Fibroblast of skin of back (primary cell): ENCODE measurements at places on chromosomes 4 and X.

GRCh38 chr4:38076153-38076669 is 116.0 kb downstream of the PTTG2 start:
- DNase-seq: no peak

DNA sequence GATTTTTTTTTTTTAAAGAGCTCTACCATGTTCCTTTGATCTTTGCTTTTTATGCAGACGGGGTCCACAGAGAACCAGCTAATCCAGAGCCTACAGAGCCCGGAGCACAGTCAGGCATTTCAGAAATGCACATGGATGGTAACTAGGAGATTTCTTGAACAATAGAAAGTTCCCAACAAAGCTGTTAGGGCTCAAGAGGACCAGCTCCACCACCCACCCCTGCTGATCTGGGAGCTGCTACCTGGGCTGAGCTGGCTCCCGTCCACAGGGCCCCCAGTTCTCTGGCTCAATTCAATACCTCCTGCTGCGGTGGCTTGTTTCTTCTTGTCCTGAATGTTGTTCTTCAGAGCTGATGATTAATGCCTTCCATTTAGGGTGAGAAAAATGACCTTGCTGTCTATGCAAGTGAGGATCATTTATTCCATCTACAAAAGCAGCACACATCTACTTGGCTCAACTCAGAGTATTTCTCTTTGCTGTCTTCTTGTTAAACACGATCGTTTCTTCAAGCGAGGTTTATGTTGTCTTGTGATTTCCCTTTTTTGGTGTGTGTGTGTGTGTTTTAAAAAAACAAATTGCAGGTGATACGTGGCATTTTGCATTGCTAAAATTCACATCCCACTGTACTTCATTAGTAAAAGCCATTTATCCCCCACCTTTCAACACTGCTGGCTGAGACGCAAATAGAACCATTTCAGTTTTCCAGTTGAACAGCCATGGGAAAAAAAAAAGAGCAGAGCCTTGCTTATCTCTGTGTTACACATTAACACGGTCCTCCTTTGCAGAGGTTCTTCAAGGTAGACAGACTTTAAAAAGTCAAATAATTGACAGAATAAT is 31.3 kb downstream of the IGFBP7 start:
- peak; percentile 74 for DNase-seq

DNA sequence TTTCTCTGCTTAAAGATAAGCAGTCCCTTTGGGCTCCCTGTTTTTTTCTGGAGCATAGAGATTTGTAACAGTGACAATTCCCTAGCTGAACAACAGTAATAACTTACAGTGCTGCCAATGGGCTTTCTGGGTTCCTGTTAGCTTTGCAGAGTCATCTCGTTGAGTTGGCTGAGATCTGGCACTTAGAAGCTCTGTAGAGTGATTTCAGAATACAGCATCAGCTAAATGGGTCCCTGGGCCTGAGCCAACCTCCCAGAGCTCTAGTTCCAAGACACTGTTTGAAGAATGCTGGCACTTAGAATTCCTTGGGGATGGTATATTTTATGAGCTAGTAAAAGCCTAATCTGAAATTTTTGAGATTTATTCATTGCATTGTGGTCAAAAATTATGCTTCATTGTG is 43.5 kb upstream of the SERTM2 start:
- DNase-seq: no peak

- DNase-seq: no peak
These were observed 22.9 kb downstream of the KCTD8 start for GRCh38 chr4:44425614-44426208.

DNA sequence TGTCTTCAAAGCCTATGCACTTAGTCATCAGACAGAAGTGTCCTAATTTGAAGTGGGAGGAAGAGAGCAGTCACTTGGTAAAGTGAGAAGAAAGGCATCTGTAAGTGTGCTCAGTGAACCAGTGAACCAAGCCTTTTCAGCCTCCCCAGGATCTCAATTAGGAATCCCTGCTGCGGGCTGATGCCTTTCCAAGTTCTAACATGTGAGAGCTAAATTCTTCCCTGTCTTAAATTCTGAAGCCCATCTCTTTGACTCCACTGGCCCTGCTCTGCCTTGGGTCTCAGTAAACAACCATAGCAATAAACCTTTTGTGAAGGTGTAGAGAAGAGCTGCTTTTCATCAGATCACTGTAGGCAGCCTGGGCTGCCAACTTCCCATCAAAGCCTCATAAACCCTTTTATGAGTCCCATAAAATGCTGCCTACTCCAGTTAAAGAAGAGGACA is 701.2 kb upstream of the LCORL start:
- no peak for DNase-seq

GRCh38 chrX:40473460-40474204 is 107.1 kb upstream of the ATP6AP2 start:
- DNase-seq: no peak

GRCh38 chr4:56289934-56290333 is 97.4 kb downstream of the AASDH start:
- no peak for DNase-seq

DNA sequence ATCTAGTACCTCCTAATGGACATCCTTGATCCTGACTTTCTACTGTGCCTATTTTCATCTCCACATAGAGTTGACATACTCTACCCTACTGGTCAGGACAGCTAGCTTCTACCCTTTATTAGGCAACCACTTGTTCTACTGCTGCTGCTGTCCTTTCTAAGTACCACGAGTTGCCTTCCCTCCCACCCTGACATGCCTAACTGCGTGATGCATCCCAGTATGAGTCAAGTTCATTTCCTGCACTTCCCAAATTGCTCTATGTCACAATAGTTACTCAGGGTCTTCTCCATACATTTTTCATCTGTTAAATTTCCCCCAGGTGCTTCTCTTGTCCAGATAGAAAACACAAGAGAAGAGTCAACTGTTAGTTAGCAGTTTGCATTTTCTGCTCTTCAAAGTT is 133.4 kb downstream of the TBC1D19 start:
- peak; percentile 76 for DNase-seq

DNA sequence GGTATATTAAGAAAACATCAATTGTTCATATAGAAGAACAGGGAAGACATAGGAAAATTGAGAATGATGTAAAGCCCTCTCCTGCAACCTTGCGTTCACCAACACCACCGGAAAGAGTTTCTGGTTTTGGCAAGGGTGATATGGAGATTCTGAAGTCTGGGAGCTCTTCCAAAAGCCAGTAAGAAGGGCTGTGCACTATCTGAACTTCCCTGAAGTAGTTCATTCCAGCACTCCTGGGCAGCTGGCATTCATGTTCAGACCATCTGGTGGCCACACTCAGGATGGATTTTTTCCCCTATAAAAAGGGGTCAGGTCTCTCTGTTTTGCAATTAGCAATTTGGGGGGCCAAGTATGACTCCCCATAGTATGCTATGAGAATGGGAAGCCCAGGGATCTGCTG is 15.4 kb upstream of the TLR2 start:
- no peak for DNase-seq

DNA sequence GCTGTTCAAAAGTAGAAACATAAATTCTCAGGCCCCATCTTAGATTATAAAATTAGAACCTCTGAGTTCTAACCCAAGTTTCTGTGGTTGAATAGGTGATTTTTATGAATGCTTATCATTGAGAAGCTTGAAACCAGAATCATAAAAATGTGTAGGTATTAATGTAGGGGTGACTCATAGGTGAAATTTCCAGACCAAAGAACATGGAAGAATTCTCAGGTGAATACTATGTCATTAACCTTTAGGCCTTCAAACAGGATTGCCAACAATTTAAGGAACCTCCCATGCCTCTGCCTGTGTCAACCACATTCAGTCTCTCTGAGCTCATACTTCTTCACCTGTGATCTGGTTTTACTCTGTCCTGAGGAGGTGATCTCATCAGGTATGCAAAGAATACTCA is 177.8 kb downstream of the NPFFR2 start:
- no peak for DNase-seq

- no peak for DNase-seq
These were observed 2026.1 kb upstream of the TENM3 start for GRCh38 chr4:180217070-180217469.

DNA sequence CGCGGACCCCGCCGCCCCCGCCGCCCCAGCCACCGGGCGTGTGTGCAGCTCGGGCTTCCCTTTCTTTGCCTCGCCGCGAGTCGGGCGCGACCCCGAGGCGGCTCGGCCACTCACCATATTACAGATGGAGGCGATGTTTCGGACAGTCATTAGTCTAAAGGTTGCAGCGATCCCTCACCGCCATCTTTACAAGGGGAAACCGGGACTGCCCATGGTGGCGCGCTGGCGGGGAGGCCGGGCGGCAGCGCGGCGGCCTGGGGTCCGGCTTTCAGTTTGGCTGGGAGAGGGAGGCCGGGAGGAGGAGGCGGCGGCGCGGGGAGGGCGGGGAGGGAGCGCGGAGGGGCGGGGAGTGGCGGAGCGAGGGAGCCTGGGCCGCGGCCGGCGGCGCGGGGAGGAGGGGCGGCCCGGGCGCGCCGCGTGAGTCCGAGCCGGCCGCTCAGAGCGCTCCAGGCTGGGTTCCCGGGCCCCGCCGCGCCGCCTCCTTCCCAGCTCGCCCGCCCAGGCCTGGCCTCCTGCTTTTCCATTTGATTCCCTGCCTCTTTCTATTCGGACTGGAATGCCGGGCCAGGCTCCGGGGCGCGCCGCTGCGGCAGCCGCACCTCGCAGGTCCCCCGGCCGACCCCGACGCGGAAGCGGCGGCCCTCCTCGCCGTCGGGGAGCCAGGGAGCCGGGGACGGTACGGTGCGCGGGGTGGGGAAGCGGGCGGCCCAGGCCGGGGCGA is at the start of gene USP46:
TSS of gene USP46 (minus strand) at position 301 of the 721 bp plus-strand sequence. CDS start at position 150, 151 bp downstream.
- DNase-seq: peak; percentile 85

DNA sequence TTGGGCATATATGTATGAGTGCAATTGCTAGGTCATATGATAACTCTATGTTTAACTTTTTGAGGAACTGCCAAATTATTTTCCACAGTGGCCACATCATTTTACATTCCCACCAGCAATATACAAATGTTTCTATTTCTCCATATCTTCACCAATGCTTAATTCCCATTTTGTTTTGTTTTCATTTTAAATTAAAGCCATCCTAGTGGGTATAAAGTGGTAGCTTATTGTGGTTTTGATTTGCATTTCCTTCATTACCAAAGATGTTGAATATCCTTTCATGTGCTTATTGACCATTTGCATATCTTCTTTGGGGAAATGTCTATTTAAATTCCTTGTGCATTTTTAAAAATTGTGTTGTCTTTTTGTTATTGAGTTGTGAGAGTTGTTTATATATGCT is 36.7 kb upstream of the SCOC start:
- DNase-seq: no peak

DNA sequence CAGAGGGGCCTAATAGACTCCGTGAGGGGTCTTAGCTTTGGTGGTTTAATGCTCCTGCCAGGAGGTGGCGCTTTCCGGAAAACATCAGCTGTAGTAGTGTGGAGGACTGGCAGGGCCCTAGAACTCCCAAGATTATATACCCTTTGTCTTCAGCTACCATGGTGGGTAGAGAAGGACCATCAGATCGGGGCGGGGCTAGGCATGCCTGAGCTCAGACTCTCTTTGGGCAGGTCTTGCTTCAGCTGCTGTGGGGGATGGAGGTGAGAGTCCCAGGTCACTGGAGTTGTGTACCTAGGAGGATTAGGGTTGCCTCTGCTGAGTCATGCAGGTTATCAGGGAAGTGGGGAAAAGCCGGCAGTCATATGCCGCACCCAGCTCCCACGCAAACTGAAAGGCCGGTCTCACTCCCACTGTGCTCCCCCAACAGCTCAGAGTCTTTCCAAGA is 63.0 kb upstream of the AGA start:
- DNase-seq: no peak

GRCh38 chr4:177489471-177490246 is 47.4 kb upstream of the AGA start:
- peak; percentile 6 for DNase-seq

- no peak for DNase-seq
These were observed 293.2 kb upstream of the PRPS2 start for GRCh38 chrX:12497832-12498591.
